ENCODE measurements at places on chromosomes 2 and 18.
A peak's percentile ranks its signal among the peaks of the same experiment; 100 is the strongest.

DNA sequence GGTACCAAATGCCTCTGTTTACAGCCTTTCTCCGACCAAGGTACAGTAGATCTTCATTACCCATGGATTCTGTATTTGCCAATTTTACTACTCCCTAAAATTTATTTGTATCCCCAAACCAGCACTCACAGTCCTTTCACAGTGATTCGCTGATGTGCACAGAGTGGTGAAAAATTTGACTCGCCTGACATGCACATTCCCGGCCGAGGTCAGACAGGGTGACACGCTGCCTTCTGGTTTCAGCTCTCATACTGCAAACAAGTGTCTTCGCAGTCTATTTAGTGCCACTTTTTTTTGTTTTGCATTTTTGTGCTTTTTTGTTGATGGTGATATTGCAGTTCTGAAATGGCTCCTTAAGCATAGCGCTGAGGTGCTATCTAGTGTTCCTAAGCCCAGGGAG lies 71.0 kb downstream of the MAPK4 start:
- no peak for DNase-seq

DNA sequence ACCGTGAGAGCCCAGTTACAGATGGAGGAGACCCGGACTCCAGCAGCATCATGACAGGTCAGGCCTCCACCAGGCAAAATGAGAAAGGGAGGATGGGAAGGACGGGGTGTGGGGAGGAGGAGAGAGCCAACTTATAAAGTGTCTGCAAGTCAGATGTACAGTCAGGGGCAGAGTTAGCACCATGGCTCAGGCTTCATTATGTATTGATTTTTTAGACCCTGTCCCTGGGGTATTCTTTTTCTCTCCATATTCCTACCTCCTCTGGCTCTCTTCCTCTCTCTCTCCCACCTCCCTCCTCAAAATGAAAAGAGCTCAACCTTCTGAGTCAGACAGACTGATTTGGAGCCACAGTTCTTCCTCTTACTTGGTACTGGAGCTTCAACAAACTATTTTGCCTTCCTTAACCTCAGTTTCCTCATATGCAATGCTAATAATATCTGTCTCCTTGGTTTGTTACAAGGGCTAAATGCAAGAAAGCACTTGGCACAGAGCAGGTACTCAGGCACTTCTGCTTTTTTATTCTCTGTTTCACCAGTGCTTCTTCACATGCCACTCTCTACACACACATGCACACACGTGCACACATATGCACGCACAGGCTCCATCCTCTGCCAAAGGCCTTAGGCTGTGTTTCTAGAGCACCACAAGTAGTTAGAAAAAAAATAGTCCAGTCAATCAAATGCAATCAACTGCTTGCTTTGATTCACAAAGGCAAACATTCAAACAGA lies 92.3 kb upstream of the PKDCC start:
- DNase-seq: no peak

DNA sequence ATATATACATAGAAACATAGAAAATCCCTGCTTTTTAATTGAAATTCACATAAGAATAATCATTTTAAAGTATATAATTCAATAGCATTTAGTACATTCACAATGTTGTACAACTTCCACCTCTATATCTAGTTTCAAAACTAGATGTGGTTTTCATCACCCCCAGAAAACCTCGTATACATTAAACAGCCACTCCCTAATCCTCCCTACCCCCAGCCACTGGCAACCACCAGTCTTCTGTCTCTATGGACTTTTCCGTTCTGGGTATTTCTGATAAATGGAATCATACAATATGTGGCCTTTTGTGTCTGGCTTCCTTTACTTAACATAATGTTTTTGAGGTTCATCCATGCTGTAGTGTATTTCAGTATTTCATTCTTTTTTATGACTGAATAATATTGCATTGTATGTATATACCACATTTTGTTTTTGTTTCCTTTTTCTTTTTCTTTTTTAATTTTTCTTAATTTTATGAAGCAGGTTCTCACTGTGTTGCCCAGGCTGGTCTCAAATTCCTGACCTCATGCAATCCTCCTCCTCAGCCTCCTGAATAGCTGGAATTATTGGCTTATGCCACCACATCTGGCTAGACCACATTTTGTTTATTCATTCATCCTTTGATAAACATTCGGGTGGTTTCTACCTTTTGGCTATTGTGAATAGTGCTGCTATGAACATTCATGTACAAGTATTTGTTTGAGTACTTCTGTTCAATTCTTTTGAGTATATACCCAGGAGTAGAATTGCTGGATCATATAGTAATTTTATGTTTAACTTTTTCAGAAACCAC lies 50.6 kb upstream of the RNF152 start:
- no peak for DNase-seq

DNA sequence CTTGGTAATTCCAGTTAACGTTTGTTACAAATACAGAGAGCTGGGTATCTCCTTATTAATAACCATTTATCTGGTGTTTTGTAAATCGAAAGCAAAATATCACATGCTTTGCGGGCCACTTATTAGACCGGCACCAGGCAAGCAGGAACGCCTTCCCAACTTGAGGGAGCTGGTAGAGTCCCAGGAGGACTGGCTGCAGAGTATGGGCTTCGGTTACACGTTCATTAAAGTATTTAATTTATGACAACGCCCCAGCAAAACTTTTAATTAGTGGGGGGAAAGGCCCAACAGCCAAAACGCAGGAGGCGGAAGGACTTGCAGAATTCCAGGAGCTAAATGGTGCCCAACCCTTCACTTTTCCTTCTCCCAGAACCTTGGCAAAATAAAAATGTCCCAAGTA lies 3.7 kb downstream of the SMAD7 start:
- no peak for DNase-seq

DNA sequence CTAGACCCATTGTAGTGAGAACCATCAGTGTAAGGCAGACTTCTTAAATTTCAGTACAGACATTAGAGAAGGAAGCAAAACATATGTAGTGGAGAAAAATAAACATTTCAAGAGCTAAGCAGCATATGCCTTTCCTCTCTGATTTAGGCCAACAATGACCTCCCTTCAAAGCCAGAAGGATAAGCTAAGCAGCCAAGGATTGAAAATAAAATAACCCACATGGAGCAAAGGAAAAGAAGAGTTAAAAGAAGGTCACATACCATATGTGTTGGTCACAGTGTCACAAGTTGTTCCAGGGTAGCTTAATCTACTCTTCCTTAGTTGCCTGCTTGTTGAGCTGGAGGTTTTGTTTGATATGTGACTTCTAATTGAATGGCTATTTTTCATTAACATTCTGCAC lies 15.6 kb upstream of the LAMA1 start:
- no peak for DNase-seq

DNA sequence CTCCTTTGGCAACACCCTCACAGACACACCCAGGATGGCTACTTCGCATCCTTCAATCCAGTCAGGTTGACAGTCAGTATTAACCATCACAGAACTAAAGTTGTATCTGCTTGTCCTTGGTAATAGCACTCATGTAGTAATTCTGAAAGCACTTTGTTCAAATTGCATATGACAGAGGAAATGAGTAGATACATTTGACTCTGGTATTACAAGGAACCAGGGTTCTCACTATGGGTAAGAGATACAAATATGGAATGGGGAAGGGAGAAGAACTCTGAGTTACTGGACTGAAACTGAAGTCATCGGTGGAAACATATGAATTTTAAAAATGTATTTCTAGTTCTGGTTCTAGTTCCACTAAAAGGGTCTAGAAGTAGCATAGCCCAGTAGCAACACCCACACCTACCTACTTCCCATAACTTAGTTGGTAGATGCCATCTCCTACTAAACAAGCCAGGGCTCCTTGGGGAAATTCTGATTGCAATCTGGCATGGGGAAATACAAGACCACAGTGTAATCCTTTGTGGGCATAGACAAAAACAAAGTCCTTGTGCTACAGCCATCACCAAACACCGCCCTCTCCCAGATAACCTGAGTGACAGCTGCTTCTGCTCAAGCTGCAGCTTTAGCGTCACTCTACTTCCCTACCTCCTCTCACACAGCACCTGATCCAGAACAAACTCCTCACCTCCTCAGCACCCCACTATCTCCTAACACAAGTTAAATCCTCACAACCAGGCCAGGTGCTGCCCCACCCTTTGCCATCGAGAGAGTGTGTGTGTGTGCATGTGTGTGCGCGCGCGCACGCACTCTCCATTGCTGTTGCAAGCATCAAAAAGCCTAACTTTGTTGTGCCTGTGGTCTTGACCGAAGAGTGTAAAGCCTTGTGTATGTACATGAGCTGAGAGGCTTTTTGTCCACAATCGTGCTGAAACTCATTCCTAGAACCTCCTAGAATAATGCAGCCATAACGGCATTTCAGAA lies 31.4 kb upstream of the CD226 start:
- DNase-seq: no peak

DNA sequence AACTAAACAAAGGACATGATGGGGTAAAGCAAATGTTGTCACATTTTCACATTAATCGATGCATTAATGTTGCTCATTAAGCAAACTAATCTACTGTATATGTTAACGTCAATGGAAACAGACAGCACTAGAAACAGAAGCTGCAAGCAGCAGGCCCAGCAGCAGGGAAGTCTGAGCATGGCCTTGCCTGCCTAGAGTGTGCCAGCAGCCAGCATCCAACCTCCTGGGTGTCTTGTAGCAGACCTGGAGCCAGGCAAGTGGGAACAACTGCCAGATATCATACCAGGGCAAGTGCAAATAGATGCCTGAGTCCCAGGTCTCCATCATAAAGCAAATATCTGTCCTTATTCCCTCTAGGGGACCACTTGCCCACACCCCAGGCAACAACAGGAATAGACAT lies 319.0 kb downstream of the LRRTM1 start:
- DNase-seq: no peak

DNA sequence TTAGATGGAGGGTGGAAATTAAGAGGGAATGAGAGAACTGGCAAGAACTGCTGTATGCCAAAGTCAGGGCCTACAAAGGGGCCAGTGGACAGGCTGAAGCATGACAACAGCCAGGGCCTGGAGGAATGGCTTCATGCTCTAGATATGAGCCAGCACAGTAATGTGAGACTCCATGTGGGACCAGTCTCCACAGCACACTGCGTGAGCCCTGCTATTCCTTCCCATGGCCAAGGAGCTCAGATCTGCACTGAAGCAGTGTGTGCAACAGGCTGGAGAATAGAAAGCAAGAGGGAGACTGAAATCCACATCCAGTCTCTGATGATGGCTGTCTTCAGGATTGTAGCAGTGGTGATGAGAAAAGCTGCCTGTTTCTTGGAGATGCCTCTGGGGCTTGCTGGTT lies 162.8 kb downstream of the TPGS2 start:
- no peak for DNase-seq

DNA sequence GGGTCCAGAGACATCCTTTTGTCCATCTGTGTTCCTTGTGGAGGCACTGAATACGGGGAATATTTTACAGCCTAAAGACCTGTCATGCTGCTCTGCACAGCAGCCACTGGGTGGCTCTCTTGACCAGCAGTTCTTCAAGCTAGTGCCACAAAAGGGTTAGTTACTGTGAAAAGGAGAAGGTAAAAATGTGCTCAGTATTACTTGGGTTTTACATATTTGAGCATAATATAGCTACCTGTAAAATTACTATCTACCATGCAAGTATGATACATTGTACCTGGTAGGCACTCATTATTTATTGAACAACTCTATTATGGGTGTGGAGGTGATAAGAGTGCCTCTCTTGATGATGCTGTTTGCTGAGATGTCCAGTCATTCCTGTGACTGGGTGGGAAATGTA lies 23.6 kb downstream of the FZD5 start:
- peak; percentile 46 for DNase-seq

DNA sequence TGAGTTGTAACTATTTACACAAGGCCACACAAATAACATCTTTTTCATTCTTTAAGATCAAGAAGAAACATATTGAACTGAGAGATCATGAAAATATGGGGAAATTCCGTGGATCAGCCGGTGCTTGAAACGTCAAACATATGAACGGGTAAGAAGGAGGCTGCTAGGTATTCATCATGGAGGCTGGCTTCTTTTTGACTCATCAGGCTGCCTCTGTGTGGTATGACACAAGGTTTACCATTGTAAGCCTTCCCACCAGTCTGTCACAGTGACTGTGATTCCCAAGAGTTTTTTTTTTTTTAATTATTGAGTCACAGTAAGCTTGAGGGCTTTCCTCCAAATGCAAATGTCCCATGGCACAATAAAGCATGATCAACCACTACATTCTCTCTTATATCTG lies 506.9 kb downstream of the BCL11A start:
- DNase-seq: no peak

GRCh38 chr2:62724886-62725711 lies 19.6 kb downstream of the EHBP1 start:
- no peak for DNase-seq

DNA sequence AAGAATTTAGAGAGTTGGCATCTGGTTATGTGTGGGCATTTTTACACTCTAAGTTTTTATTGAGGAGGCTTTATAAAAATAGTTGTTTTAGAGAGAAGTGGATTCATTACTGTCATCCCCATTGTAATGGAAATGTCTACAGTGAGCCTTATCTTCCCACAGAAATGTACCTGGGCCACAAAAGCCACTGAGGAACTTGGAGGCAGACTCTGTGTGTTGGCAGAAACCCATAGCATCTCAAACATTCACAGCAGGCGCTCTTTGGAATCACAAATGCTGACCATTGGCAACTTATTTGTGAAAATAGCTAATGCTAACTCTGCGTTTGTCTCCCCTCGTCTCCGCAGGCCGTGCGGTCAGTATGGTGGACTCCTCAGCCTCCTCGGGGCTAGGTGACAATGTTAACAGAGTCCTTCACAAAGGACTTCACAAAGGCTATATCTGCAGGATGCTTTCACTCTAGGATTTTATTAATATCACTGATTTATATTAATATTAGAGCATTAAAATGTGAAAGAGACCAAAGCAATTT lies 689.1 kb upstream of the POU3F3 start:
- DNase-seq: no peak

DNA sequence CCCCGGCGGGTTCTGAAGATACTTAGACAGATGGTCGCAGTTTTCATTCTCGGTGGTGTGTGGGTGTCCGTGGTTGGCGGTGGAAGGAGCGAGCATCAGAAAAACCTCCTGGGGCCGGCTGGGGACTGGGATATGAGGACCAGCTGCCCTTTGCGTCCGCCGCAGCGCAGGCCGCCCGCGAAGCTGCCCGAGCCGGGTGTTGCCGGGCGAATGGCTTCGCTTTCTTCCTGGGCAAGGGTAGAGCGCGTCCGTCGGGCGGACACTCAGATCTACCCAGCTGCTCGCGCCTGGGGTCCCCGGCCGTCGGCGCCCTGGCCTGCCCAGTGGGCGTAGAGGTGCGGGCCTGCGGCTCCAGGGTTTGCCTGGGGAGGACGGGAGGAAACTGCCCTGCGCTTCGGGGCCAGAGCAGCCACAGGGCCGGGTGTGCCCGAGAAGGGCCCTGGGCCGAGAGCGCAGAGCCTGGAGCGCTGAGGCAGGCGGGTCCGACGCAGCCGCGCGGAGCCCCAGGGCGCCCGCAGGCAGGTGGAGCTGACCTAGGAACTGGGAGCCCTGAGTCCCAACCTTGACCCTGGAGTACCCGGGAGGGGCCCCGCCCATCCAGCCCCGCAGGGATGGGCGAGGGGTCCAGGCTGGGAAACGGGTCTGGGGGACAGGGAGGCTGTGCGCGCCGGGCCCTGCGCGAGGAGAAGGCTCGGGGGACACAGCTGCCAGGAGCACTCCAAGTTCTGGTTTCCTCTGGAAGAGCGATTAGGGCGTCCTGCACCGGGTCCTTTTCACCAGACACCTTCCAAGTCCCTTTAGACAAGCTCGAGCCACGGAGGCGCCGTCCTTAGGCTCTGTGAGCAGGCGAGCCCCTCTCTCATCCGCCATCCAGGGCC lies 1.3 kb downstream of the TWIST2 start:
- DNase-seq: no peak

GRCh38 chr2:104914509-104914908 lies 60.6 kb downstream of the POU3F3 start:
- DNase-seq: no peak

All from AG09309 (cell line).